ENCODE measurements at places on chromosomes 2 and 18. TPM values are rescaled to one million over a fixed set of nuclear protein-coding genes. Genes with fewer than 3 reads are reported as not detected.

DNA sequence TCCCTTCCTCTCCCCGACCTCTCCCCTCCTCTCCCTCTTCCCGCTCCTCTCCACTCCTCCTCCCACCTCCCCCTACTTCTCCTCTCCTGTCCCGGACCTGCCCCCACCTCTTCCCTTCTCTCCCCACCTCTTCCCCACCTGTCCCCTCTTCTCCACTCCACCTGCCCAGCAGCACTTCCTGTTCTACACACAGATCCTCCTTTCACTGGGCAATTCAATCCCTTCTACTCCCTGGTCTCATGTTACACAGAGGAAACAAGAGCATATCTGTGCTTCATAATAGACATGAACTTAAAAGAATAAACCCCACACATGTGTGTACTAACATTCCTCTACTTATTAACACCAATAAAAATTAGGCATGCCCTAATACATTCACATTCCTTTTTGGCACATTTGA lies 34.8 kb downstream of the TIMM21 start:
- H3K4me1 ChIP-seq, result no peaks in the 10 kb centered on the region
- no peak for DNase-seq
- no peak overlapping the region for H3K27ac ChIP-seq
- no peaks in the 10 kb centered on the region for H3K27me3 ChIP-seq

- H3K4me3 ChIP-seq, result no peak overlapping the region
- no peaks in the 10 kb centered on the region for H3K27me3 ChIP-seq
- H3K27ac ChIP-seq, result no peak overlapping the region
- H3K4me1 ChIP-seq, result no peaks in the 10 kb centered on the region
- DNase-seq, result no peak
- H3K36me3 ChIP-seq, result no peaks in the 10 kb centered on the region
Measured at GRCh38 chr2:65504201-65504600, 71.8 kb upstream of the SPRED2 start.

DNA sequence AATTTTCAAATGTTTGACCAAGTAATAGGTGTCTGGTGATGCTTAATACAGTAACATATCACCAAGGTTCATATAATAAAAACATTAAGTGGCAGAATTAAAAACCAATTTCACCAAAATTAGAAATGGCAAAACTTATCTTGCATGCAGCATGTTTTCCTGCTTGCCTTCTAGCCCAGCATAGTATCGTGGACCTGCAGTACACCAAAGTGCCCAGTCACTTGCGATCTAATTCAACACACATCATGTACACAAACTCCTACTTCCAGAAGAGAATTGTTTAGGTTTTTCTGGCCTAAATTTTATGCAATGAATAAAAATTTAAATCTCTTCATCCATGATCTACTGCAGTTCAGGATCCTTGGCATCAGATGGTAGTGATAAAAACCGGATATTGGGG lies 28.9 kb downstream of the LPIN2 start:
- DNase-seq, result no peak
- H3K4me3 ChIP-seq, result no peak overlapping the region
- H3K27ac ChIP-seq, result no peak overlapping the region
- H3K36me3 ChIP-seq, result no peaks in the 10 kb centered on the region
- peaks cover 58% of the 10 kb centered on the region for H3K4me1 ChIP-seq
- no peaks in the 10 kb centered on the region for H3K27me3 ChIP-seq

DNA sequence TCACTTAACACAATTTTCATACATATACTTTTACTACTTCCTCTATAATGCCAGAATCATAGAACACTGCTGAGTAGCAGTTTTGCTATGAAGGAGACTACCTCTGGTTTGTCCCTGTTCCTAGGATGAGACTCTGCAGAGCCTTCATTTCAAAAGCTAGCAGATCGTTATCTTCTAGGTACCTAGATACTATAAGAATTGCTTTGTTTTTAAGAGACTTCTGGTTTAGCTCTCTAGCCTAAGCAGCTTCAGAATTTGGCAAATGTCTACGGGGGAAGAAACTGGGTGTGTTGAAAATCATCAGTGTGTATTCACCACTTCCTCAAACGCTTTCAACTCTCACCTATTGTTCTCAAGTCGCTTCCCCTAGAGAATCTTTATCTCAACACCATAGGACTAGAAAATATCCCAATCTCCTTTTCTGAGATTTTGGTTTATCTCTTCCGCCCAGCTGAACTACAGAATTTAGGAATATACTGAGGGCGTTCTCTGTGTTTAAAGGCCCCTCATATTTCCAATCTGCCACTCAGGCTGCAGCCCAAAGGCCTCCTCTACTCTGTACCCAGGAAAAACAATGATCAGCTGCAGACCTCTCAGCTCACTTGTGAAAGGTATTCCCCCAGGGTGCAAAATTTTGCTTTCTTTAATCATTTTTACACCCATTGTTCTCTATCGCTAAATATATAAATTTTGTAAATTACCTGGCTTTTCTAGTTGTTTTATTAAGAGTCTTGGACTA lies 28.7 kb downstream of the SMAD2 start:
- no peaks in the 10 kb centered on the region for H3K27me3 ChIP-seq
- peaks cover 6% of the 10 kb centered on the region for H3K4me1 ChIP-seq
- H3K27ac ChIP-seq, result no peak overlapping the region
- H3K4me3 ChIP-seq, result no peak overlapping the region

Gene KCNG2
- not detected for total RNA-seq

DNA sequence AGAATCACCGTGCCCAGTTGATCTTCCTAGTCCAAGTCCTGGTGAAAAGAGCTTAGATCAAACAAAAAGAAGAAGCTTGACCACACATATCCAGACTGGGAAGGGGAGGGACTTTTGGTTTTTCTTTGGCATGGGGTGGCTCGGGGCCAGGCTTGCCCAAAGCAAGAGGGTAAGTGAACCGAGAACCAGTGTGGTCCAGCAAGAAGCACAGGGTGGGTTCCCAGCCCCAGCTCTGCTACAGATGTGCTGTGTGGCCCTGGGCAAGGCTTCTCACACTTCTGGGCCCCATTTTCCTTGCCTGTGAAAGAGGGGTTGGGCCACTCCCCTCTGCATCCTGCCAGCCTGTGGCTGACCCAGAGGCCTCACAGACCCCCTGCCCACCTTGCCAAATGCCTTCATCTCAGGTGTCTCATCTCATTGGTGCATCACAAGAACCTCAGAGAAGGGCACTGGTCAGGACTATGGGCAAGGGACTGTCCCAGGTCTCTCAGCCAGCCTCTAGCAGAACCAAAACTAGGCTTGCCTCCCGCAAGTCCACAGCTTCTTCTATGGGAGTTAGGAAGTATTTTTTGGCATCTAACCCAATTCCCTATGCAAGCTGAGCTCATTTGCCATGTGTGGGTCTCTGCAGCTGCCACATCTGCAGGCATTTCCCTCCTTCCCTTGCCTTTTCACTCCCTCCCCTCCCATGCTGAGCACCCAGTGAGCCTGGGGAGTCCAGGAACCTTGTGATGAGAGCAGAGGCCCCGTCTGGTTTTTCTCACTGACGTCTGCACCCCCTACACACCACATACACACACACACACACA lies 6.9 kb downstream of the ATP6V1B1 start:
- no peak overlapping the region for H3K4me3 ChIP-seq
- no peaks in the 10 kb centered on the region for H3K27me3 ChIP-seq
- no peaks in the 10 kb centered on the region for H3K36me3 ChIP-seq

Gene TRPM8
- total RNA-seq, result not detected

Gene CRIM1
- total RNA-seq, result 49.5 TPM

DNA sequence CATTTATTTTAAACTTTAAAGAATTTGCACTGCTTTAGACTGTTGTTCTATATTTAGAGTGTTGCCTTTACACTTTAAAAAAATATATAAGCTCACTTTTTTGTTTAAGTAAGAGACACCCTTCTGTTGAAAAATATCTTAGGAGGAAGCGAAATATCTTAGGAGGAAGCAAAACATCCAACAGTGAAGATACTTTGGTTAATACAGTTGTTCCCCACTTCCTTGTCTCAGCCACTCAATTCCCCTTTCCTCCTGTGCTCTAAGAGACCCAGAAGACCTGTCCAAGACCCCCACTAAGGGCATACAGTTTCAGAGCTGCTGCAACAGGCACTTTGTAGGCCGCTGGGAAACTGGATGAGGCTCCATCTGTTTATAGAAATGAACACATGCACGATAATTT lies 5.7 kb downstream of the SERPINB8 start:
- DNase-seq, result no peak
- peaks cover 6% of the 10 kb centered on the region for H3K4me1 ChIP-seq
- no peaks in the 10 kb centered on the region for H3K36me3 ChIP-seq
- no peaks in the 10 kb centered on the region for H3K27me3 ChIP-seq

DNA sequence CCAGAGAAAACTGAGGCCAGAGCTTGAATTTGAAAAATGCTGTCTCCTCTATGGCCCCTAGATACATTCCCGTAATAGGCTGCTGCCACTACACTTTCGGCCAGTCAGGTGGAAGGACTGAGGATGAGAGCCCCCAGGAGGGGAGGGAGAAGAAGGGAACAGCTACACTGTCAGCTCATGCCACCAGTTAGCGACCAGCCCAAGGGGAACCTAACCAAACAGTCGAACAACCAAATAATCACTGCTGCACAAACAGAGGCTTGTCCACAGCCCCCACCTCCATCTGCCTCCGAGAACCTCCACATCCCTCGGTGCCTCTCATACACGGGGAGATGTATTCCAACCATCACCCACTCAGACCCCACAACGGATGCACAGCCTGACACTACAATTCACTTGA lies 7.3 kb downstream of the ZNF516 start:
- H3K4me3 ChIP-seq, result no peak overlapping the region
- no peaks in the 10 kb centered on the region for H3K27me3 ChIP-seq
- H3K36me3 ChIP-seq, result no peaks in the 10 kb centered on the region
- no peak for DNase-seq
- H3K4me1 ChIP-seq, result peaks cover 19% of the 10 kb centered on the region

GRCh38 chr2:198883604-198884003 lies 574.1 kb downstream of the SATB2 start:
- DNase-seq, result no peak
- no peaks in the 10 kb centered on the region for H3K27me3 ChIP-seq
- H3K4me3 ChIP-seq, result no peak overlapping the region
- H3K36me3 ChIP-seq, result no peaks in the 10 kb centered on the region

Gene ZNF24
- total RNA-seq, result 60.1 TPM

DNA sequence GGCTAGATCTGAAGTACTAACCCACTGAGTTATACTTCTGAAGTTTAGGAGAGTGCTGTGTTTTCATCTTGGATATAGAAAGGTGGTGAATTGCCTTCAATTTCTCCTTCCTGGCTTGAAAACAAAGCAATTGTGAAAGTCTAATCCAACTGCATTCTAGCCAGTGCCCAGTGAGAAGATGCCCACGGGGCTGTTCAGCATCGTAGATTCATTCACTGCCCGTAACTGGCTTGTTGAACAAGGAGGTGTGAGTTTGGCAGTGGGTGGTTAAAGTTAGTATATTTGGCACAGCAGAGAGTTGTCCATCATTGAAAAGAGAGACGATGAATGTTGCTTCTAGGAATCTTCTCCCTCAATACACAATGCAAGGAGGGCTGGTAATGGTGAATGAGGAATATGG lies 82.3 kb upstream of the RND3 start:
- no peaks in the 10 kb centered on the region for H3K27me3 ChIP-seq
- no peaks in the 10 kb centered on the region for H3K36me3 ChIP-seq
- no peaks in the 10 kb centered on the region for H3K4me1 ChIP-seq
- no peak for DNase-seq

GRCh38 chr2:165872101-165872791 lies 78.2 kb upstream of the GALNT3 start:
- no peaks in the 10 kb centered on the region for H3K4me1 ChIP-seq
- no peak for DNase-seq
- H3K27ac ChIP-seq, result no peak overlapping the region
- no peaks in the 10 kb centered on the region for H3K36me3 ChIP-seq
- H3K27me3 ChIP-seq, result no peaks in the 10 kb centered on the region
- no peak overlapping the region for H3K4me3 ChIP-seq

DNA sequence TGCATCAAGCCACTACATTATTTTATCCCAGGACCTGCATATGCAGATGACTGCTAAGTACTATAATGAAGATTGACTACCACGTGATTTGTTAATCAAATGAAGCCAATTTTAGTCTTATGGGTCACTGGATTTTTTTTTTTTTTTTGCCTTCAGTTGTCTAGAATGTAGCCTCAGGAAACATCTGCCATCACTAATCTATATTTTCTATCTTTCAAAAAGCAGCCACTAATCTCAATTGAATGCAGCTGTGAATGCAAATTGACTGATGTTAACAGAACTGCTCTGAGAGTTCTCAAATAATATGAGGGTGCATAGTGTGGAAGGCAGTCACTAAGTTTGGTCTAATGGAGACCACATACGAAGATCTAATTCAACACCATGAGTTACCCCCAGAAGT lies 106.3 kb downstream of the ABCA12 start:
- DNase-seq, result no peak
- no peak overlapping the region for H3K4me3 ChIP-seq
- no peaks in the 10 kb centered on the region for H3K4me1 ChIP-seq
- no peaks in the 10 kb centered on the region for H3K27me3 ChIP-seq
- H3K36me3 ChIP-seq, result no peaks in the 10 kb centered on the region

- H3K27me3 ChIP-seq, result no peaks in the 10 kb centered on the region
- no peaks in the 10 kb centered on the region for H3K4me1 ChIP-seq
- no peak overlapping the region for H3K27ac ChIP-seq
- H3K36me3 ChIP-seq, result no peaks in the 10 kb centered on the region
- H3K4me3 ChIP-seq, result no peak overlapping the region
Measured at GRCh38 chr2:235170536-235171521, 219.0 kb downstream of the SH3BP4 start.

- peaks cover 6% of the 10 kb centered on the region for H3K4me1 ChIP-seq
- DNase-seq, result no peak
- no peak overlapping the region for H3K27ac ChIP-seq
- no peaks in the 10 kb centered on the region for H3K27me3 ChIP-seq
- H3K4me3 ChIP-seq, result no peak overlapping the region
Measured at GRCh38 chr2:10914272-10914693, 2.5 kb downstream of the KCNF1 start.

- no peak overlapping the region for H3K4me3 ChIP-seq
- DNase-seq, result no peak
- H3K4me1 ChIP-seq, result peaks cover 5% of the 10 kb centered on the region
- no peaks in the 10 kb centered on the region for H3K36me3 ChIP-seq
Measured at GRCh38 chr18:63457977-63458376, 18.8 kb upstream of the SERPINB5 start.

GRCh38 chr2:38634684-38635083 lies 31.2 kb upstream of the GALM start:
- H3K4me1 ChIP-seq, result no peaks in the 10 kb centered on the region
- no peak overlapping the region for H3K4me3 ChIP-seq
- no peaks in the 10 kb centered on the region for H3K36me3 ChIP-seq
- H3K27me3 ChIP-seq, result no peaks in the 10 kb centered on the region

- no peak for DNase-seq
- no peaks in the 10 kb centered on the region for H3K36me3 ChIP-seq
- H3K4me1 ChIP-seq, result no peaks in the 10 kb centered on the region
- no peak overlapping the region for H3K27ac ChIP-seq
Measured at GRCh38 chr18:24248359-24248758, 109.5 kb downstream of the CABYR start.

Gene IL36A
- total RNA-seq, result not detected

GRCh38 chr2:20175267-20175666 lies 49.7 kb downstream of the SDC1 start:
- no peaks in the 10 kb centered on the region for H3K27me3 ChIP-seq
- H3K27ac ChIP-seq, result no peak overlapping the region
- H3K4me1 ChIP-seq, result no peaks in the 10 kb centered on the region

Gene ANAPC1
- 57.4 TPM for total RNA-seq
